ENCODE measurements at places on chromosomes 6 and 20. TPM values are rescaled to one million over a fixed set of nuclear protein-coding genes. Genes with fewer than 3 reads are reported as not detected.

The PCK1 gene
- not detected for total RNA-seq

DNA sequence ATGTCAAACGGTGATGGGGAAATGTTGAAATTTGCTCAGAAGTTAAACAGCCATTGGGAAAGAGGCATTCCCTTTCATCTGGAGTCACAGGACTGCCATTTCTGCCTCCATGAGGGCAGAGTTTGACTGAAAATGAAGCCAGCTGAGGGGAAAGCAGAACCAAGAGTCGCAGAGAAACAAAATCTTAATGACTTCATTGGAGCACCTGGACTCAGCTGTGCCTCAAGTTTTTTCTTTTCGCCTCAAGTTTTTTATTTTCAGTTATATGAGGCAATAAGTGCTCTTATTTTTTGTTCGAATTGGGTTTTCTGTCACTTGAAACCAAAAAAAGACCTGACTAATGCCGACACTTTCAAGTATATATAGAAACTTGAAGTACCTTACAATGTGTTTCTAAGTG, 161.3 kb downstream of the PKHD1 start:
- no peak for DNase-seq
- H3K27me3 ChIP-seq, result no peaks in the 10 kb centered on the region
- H3K27ac ChIP-seq, result no peak overlapping the region
- no peaks in the 10 kb centered on the region for H3K36me3 ChIP-seq
- H3K4me3 ChIP-seq, result no peak overlapping the region
- no peaks in the 10 kb centered on the region for H3K4me1 ChIP-seq

The TPX2 gene
- total RNA-seq, result 187 TPM

GRCh38 chr20:8504030-8504429, 372.0 kb downstream of the PLCB1 start:
- no peak overlapping the region for H3K27ac ChIP-seq
- no peak for DNase-seq
- H3K27me3 ChIP-seq, result no peaks in the 10 kb centered on the region
- H3K4me1 ChIP-seq, result no peaks in the 10 kb centered on the region
- no peak overlapping the region for H3K4me3 ChIP-seq
- H3K36me3 ChIP-seq, result no peaks in the 10 kb centered on the region

The PRR18 gene
- total RNA-seq, result 0.50 TPM

DNA sequence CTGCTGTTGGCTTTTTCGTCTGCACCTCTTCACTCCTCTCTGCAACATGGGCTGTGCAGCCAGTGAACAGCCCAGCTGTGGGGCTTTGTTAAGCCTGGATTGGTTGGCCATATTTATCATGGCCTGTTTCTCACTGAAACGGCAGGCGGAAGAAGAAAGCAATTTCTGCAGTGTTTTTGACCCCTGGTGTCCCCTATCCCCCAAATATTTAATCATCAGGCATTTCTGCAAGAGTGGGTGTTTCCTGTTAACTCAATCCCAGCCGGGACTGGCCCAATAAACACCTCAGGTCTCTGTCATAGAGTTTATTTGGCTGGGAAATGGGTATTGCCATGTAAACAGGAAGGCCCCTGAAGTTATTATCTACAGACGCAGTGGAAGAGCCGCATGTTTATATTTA, 174.8 kb upstream of the SUPT3H start:
- no peak for DNase-seq
- no peak overlapping the region for H3K4me3 ChIP-seq
- no peaks in the 10 kb centered on the region for H3K36me3 ChIP-seq
- H3K27ac ChIP-seq, result no peak overlapping the region

- H3K36me3 ChIP-seq, result peaks cover 28% of the 10 kb centered on the region
- no peaks in the 10 kb centered on the region for H3K4me1 ChIP-seq
- no peak overlapping the region for H3K4me3 ChIP-seq
Measured at GRCh38 chr6:43506667-43507471, 3.3 kb downstream of the LRRC73 start.

Measured in A673 (cell line).